ENCODE measurements at places on chromosomes 3 and 15.

GRCh38 chr15:101522621-101523559 lies 33.4 kb upstream of the PCSK6 start:
- DNase-seq: no peak

DNA sequence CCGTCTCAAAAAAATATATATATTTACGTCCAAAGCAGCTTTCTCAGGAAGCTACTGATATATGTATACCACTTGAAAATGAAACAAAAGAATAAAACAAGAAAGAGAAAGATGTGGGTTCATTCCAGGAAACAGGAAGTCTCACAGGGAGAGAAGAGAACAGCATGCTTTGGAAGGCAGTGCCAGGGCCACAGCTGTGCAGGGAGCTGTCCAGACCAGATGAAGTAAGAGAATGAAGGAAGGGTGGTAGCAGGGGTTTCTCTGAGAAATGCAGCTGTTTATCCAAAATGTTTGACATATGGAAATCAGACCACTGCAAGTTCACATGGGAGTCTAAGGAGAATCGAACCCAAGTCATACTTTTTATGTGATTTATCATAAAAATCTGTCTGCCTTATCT lies 8.9 kb upstream of the GPR27 start:
- no peak for DNase-seq

- DNase-seq: no peak
These were observed 6.2 kb upstream of the CCNL1 start for GRCh38 chr3:157166115-157166514.

DNA sequence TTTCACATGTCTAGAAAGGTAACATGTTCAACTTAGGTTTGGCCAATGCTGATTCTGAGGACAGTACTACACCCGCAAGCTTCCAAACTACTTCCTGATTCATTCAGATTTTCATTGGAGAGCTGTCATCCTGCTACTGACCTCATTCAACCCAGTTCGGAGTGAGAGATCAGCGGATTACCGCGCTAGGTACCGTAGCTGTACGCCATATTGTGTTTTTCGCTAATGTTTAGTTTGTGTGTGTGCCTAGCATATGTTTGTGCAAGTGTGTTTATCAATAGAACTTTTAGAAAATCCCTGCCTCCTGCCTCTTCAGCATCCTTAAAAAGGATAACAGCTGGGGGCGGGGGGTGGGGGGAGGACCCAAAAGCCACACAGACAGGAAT lies 1.1 kb downstream of the ZBTB20 start:
- DNase-seq: peak; percentile 15

- no peak for DNase-seq
These were observed 16.4 kb upstream of the COMMD2 start for GRCh38 chr3:149768704-149769103.
